ENCODE measurements at places on chromosomes 4 and X. TPM values are rescaled to one million over a fixed set of nuclear protein-coding genes. Genes with fewer than 3 reads are reported as not detected.

DNA sequence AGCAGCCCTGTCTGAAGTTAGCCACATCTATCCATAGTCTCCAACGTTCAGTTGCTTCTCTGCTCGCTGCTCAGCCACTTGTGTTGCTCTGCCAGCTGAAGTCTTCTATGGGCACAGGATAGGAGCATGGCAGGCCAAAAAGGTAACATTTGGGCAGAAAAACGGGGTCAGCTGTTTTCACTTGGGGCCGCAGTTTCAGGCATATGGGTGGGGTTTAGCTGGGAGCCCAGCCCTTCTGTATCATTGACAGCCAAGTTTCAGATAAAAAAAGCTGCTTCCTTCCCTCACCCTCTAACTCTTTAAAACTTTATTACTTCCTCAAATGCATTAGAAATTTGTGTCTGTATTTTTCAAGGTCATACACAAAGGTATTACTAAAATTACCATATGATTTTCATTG, 18.4 kb upstream of the MANBA start:
- DNase-seq = no peak

GRCh38 chrX:40340116-40340515, 240.7 kb upstream of the ATP6AP2 start:
- no peak for DNase-seq

The TLR8 gene
- not detected for total RNA-seq

The IQSEC2 gene
- 23.3 TPM for total RNA-seq

- no peak for DNase-seq
Observed at GRCh38 chr4:126850286-126850685, 782.5 kb upstream of the INTU start.

GRCh38 chr4:86898562-86898961, 6.3 kb upstream of the C4orf36 start:
- DNase-seq = no peak

GRCh38 chrX:113675278-113675677, 834.6 kb upstream of the AMOT start:
- no peak for DNase-seq

DNA sequence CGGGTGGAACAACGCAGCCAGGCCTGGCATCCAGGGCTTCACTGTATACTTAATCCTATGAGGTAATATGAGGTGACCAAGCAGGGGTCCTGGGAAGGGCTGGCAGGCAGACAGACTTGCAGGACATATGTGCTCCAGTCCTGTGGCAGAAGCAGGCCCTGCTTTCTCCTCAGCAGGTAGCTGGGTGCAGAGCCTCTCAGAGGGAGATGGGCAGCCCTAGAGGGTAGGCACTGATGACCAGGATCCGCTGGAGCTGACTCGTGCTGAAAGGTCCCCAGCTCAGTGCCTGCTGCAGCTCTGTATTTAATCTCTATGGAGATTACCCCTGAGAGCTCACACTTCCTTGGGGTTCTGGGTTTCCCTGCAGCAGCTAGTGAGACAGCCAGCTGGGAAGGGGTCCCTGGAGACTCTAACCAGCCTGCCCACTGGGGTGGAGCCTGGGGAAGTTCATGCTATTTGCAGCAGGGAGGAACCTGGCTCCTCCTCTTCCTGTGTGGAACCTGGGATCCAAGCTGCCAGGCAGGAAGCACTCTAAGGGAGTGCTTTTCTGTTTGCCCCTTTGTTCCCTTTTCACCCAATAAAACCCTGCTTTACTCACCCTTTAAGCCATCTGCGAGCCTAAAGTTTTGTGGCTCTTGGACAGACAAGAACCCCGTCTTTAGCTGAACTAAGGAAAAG, 339.2 kb downstream of the DCAF12L2 start:
- DNase-seq = no peak

The HERC6 gene
- total RNA-seq = 4.1 TPM

- no peak for DNase-seq
Observed at GRCh38 chr4:168317621-168318020, 931 bp downstream of the DDX60 start.

The TBX22 gene
- total RNA-seq = 1.0 TPM

The NSD2 gene
- 119 TPM for total RNA-seq

The TREX2 gene
- 1.0 TPM for total RNA-seq
